T-helper 17 cell (primary cell): ENCODE measurements at places on chromosomes 5 and 9.

GRCh38 chr5:102981957-102982635 lies 137.8 kb downstream of the GIN1 start:
- H3K36me3 ChIP-seq: peaks cover 2% of the 10 kb centered on the region
- H3K27me3 ChIP-seq: no peaks in the 10 kb centered on the region
- H3K4me3 ChIP-seq: no peak overlapping the region

- no peak for DNase-seq
- H3K4me3 ChIP-seq: no peak overlapping the region
- no peak overlapping the region for H3K27ac ChIP-seq
- peaks cover 19% of the 10 kb centered on the region for H3K4me1 ChIP-seq
- no peaks in the 10 kb centered on the region for H3K36me3 ChIP-seq
- H3K27me3 ChIP-seq: peaks cover 44% of the 10 kb centered on the region
These were observed 5.4 kb upstream of the CEP72 start for GRCh38 chr5:606526-607399.

GRCh38 chr5:6728011-6728794 lies 15.0 kb downstream of the TENT4A start:
- no peaks in the 10 kb centered on the region for H3K36me3 ChIP-seq
- no peak overlapping the region for H3K4me3 ChIP-seq
- no peak for DNase-seq
- H3K27ac ChIP-seq: peak overlapping the region; percentile 93
- H3K4me1 ChIP-seq: peaks cover 65% of the 10 kb centered on the region
- no peaks in the 10 kb centered on the region for H3K27me3 ChIP-seq

- H3K4me1 ChIP-seq: peaks cover 2% of the 10 kb centered on the region
- H3K36me3 ChIP-seq: no peaks in the 10 kb centered on the region
- no peak overlapping the region for H3K27ac ChIP-seq
These were observed 6.9 kb upstream of the VAV2 start for GRCh38 chr9:133998915-133999595.

GRCh38 chr5:6206501-6206900 lies 171.8 kb downstream of the MED10 start:
- H3K27ac ChIP-seq: no peak overlapping the region
- H3K4me1 ChIP-seq: no peaks in the 10 kb centered on the region
- H3K27me3 ChIP-seq: no peaks in the 10 kb centered on the region

GRCh38 chr9:38689678-38690077 lies 30.3 kb downstream of the FAM240B start:
- H3K4me1 ChIP-seq: peaks cover 9% of the 10 kb centered on the region
- no peaks in the 10 kb centered on the region for H3K36me3 ChIP-seq
- H3K27me3 ChIP-seq: peaks cover 46% of the 10 kb centered on the region

DNA sequence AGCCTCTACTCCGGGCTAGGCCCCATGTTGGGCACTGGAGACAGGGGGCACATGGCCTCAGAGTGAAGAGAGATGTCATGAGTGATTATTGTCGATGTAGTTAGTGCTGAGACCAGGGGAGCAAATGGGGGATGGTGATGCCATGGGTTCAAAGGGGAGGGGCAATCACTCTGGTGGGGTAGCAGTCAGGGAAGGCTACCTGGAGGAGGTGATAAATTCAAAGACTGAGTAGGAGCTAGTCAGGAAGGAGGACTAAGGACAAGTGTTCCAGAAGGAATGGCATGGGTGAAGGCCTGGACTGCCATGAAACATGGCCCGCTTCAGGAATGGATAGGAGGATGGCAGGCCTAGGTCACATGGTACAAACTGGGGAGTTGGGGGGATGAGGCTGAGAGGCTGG lies 41.6 kb downstream of the C9orf50 start:
- no peak for DNase-seq
- H3K27ac ChIP-seq: no peak overlapping the region
- peak overlapping the region; percentile 7 for H3K4me3 ChIP-seq

- H3K36me3 ChIP-seq: no peaks in the 10 kb centered on the region
- no peak overlapping the region for H3K27ac ChIP-seq
- peak overlapping the region; percentile 36 for H3K4me3 ChIP-seq
- H3K27me3 ChIP-seq: no peaks in the 10 kb centered on the region
- peaks cover 41% of the 10 kb centered on the region for H3K4me1 ChIP-seq
- no peak for DNase-seq
These were observed 92.8 kb downstream of the ANKH start for GRCh38 chr5:14778792-14779070.
